ENCODE measurements at places on chromosomes 16 and 17.

GRCh38 chr17:42787266-42787665, 6.9 kb downstream of the WNK4 start:
- no peak overlapping the region for H3K4me3 ChIP-seq
- no peak for DNase-seq
- no peak overlapping the region for H3K27ac ChIP-seq

GRCh38 chr17:15456972-15457722, 10.3 kb downstream of the CDRT4 start:
- no peak for DNase-seq
- H3K36me3 ChIP-seq = no peaks in the 10 kb centered on the region
- H3K27me3 ChIP-seq = no peaks in the 10 kb centered on the region
- H3K4me3 ChIP-seq = no peak overlapping the region

DNA sequence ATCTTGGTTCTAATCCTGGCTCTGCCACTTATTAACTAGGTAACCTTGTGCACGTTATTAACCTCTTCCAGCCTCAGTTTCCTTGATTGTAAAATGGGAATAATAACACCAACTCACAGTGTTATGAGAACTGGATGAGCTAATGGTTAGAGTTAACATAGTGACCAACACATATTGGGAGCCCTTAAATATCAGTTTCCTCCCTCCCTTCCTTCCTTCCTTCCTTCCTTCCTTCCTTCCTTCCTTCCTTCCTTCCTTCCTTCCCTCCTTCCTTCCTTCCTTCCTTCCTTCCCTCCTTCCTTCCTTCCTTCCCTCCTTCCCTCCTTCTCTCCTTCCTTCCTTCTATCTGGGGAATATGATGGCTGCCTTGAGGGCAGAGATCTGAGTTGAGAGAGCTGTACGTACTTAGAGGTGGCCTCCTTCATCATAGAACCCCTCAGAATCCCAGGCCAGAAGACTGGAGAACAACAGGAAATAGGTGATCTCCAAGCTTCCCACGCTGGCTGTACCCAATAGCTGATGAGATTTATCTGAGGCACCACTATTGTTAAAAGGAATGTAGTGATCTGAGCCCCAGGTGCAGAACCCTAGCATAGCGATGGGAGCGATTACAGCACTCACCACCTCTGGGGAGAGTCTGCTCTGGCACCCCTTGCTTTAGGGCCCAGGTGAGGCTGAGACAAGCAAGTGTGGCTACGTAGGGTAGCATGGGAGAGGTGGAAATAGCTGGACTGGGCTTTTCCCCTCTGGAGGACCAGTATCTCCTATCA, 26.2 kb downstream of the CCR7 start:
- no peak for DNase-seq
- H3K4me1 ChIP-seq = no peaks in the 10 kb centered on the region
- H3K36me3 ChIP-seq = no peaks in the 10 kb centered on the region
- H3K27ac ChIP-seq = no peak overlapping the region
- H3K4me3 ChIP-seq = no peak overlapping the region

DNA sequence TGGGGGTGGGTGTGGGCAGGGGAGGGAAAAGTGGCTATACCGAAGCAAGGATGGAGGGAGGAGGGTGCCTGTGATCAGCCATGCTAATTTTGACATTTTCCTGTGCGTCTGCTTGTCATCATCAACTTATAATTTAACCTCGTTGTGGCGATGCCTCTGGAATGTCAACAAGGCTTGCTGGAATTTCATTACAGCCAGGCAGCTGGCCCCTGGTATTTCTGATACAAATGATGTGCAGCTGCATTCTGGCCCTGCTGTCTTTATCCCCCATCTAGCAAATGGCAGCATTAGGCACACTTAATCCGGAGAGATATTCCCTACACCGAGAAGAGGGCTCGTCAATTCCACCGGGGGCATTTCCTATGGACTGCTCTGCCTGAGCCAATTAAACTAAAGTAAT, 278.3 kb upstream of the CCL2 start:
- 0 out of 2 replicates have a peak, but pooled peaks cover 3% of the 10 kb centered on the region for H3K27me3 ChIP-seq
- no peak for DNase-seq
- H3K4me3 ChIP-seq = no peak overlapping the region
- H3K4me1 ChIP-seq = no peaks in the 10 kb centered on the region
- H3K27ac ChIP-seq = no peak overlapping the region

DNA sequence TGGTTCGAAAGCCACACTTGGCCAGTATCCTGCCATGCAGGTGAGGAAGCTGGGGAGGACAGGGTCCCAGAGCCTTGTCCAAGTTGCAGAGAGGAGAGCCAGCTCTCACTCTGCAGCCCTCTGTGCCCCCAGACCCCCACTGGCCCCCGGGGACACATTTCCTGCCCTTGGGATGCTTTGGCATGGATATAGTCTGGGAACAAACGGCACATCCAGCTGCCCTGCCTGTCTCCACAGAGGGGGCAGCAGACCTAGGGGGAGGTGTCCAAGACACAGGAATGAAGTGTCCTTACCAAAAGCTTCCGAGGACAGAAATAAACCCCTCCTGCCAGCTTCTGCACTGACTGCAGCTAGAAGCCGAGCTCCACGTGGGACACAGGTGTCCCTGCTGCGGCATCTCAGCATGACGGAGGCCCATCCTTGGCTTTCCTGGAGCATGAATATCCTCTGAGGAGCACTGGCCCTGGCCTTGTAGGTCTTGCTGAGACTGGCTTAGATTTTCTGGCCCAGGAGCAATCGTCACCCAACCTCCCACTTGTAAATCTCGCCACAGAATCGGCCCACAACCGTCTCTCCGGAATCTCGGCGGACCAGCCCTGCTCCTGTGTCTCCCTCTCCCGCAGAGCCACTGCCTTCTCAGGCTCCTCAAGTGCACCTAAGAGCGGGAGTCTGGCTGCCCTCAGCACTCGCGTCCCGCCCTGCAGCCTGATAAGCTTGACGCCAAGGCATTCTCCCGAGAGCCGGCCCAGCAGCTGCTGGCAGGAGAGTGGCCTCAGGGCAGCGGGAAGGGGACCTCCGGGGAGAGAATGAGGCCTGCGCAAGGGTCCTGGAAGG, 1.1 kb upstream of the CAPN15 start:
- peak overlapping the region; percentile 72 for H3K4me3 ChIP-seq
- H3K36me3 ChIP-seq = no peaks in the 10 kb centered on the region
- peak overlapping the region; percentile 78 for H3K27ac ChIP-seq
- H3K4me1 ChIP-seq = peaks cover 32% of the 10 kb centered on the region

DNA sequence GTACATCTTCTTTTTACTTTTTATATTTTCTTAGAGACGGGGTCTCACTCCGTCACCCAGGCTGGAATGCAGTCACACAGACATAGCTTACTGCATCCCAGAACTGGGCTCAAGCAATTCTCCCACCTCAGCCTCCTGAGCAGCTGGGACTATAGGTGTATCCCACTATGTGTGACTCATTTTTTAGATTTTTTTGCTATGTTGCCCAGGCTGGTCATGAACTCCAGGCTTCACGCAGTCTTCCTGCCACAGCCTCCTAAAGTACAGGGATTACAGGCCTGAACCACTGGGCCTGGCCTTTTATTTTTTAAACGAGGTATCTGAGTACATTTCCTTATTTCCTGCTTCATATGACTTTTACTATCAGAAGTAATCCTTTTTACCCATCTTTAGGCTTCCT, 48.0 kb downstream of the GLG1 start:
- DNase-seq = no peak

- no peak overlapping the region for H3K27ac ChIP-seq
- H3K4me3 ChIP-seq = no peak overlapping the region
- no peaks in the 10 kb centered on the region for H3K36me3 ChIP-seq
- H3K27me3 ChIP-seq = peaks cover 57% of the 10 kb centered on the region
- no peaks in the 10 kb centered on the region for H3K4me1 ChIP-seq
- DNase-seq = no peak
Observed at GRCh38 chr17:77802811-77803220, 155.7 kb upstream of the TNRC6C start.

DNA sequence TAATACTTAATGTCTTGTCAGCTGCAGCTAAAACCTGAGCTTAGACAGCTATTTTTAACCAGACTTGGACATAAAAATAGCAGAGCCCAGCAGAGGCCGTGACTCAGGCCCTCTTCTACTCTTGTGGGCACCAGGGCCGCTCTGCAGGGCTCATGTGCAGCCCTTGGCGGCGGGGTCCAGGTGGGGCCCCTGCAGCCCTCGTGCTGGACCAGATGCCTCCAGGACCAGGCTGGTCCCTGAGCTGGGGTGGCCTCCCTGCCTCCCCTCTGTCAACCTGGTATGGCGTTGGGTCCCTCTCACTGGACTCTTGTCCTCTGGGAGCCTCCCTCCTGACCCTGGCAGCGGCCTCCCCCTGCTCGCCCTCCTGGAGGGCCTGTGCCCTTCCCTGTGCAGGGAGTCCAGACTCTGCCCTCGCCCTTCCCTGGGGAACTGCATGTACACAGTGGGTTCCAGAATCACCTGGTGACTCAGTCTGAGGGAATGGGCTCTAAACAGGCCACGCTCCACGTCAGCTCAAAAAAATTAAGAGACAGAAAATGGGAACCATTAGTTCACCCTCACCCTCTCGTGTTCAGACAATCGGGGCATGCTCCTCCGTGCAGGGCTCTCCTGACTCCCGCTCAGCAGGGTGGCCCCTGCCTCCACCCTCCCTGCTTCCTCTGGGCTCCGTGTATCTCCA, 9.7 kb downstream of the CDK5R1 start:
- no peaks in the 10 kb centered on the region for H3K36me3 ChIP-seq
- no peaks in the 10 kb centered on the region for H3K4me1 ChIP-seq
- no peak overlapping the region for H3K4me3 ChIP-seq
- DNase-seq = no peak

DNA sequence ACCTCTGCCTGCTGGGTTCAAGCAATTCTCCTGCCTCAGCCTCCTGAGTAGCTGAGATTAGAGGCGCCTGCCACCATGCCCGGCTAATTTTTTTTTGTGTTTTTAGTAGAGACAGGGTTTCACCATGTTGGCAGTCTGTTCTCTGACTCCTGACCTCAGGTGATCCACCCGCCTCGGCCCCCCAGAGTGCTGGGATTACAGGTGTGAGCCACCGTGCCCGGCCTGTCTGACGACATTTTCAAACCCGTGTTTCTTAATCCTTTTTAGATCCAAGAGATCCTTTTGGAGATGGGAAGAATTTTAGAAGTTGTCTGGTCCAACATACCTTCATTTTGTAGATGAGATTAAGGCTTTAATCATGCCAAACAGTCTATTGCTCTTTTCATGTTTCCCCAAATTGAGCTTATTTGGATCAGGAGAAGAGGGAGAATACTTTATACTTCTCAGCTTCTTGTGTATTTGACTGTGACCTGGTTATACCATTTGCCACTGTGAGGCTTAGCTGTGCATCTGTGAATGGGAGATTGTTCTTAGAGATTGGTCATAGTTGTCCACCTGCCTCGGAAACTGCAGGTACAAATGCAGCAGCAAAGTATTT, 25.8 kb downstream of the USP10 start:
- peaks cover 78% of the 10 kb centered on the region for H3K4me1 ChIP-seq
- no peaks in the 10 kb centered on the region for H3K36me3 ChIP-seq
- H3K27me3 ChIP-seq = no peaks in the 10 kb centered on the region
- H3K4me3 ChIP-seq = peak overlapping the region; percentile 23
- peak; percentile 60 for DNase-seq
- H3K27ac ChIP-seq = peak overlapping the region; percentile 84

DNA sequence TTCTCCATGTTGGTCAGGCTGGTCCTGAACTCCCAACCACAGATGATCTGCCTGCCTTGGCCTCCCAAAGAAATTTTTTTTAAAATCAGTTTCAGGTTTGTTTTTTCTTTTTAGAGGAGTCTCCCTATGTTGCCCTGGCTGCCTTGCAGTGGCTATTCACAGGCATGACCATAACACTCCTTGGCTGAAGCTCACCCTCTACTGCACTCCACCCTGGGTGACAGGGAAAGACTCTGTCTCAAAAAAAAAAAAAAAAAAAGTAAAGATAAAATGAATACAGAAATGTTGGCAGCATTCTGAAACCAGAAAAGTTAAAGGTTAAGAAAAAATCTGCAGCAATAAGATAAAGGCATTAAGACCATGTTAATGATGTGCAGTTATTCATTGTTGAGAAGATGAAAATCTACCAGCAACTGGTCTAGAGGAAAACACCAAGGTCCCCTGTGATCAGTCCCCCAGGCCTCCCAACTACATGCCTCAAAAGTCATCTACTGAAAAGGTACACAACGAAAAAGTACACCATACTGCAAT, 15.1 kb downstream of the YWHAE start:
- H3K36me3 ChIP-seq = peaks cover 17% of the 10 kb centered on the region
- 0 out of 2 replicates have a peak, but pooled peaks cover 9% of the 10 kb centered on the region for H3K4me1 ChIP-seq
- no peak overlapping the region for H3K27ac ChIP-seq
- H3K27me3 ChIP-seq = no peaks in the 10 kb centered on the region
- H3K4me3 ChIP-seq = no peak overlapping the region

DNA sequence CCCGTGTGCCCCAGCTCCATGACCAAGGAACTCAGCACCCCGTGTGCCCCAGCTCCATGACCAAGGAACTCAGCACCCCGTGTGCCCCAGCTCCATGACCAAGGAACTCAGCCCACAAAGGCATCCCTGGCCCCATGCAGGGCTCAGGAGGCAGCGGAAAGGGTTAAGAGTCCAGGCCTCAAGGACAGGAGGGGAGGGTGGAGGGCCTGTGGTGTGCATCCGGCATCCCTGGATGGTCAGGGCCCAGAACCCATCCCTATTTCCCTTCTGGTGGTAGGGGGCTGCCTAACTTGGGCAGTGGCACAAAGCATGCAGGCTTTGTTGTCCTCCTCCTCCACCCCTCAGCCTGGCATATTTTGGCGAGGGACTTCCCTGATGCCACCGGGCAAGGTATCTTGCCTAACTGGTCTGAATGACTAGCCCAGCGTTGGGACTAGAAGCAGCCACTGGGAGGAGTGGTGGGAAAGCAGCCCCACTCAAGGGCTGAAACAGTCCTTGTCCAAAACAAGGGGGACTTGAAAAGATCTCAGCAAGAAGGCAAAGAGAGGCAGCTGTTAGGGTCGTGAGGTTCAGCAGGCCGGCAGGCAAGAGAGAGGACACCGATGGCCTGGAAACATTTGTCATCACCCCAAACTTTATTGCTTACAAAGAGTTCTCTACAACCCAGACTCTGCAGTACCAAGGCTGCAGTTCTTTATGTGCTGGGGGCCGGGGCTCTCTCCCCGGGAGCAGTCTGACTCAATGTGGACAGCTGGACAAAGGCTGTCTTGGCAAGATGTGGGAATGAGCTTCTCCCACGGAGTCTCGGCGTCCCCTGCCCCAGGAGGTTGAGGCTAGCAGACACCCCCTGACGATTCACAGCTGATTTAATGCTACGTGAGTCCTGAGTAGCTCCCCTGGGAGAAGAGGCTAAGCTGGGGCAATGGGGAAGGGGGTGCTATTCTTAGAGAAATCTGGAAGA, 902 bp upstream of the SPATA32 start:
- peaks cover 11% of the 10 kb centered on the region for H3K4me1 ChIP-seq
- H3K27me3 ChIP-seq = no peaks in the 10 kb centered on the region
- H3K4me3 ChIP-seq = no peak overlapping the region
- H3K27ac ChIP-seq = no peak overlapping the region
- peak; percentile 44 for DNase-seq

All from PC-9 (cell line).